Transverse colon (tissue), 4 donors: ENCODE measurements at places on chromosomes 2 and 18. TPM values are rescaled to one million over a fixed set of nuclear protein-coding genes. Genes with fewer than 3 reads are reported as not detected.

DNA sequence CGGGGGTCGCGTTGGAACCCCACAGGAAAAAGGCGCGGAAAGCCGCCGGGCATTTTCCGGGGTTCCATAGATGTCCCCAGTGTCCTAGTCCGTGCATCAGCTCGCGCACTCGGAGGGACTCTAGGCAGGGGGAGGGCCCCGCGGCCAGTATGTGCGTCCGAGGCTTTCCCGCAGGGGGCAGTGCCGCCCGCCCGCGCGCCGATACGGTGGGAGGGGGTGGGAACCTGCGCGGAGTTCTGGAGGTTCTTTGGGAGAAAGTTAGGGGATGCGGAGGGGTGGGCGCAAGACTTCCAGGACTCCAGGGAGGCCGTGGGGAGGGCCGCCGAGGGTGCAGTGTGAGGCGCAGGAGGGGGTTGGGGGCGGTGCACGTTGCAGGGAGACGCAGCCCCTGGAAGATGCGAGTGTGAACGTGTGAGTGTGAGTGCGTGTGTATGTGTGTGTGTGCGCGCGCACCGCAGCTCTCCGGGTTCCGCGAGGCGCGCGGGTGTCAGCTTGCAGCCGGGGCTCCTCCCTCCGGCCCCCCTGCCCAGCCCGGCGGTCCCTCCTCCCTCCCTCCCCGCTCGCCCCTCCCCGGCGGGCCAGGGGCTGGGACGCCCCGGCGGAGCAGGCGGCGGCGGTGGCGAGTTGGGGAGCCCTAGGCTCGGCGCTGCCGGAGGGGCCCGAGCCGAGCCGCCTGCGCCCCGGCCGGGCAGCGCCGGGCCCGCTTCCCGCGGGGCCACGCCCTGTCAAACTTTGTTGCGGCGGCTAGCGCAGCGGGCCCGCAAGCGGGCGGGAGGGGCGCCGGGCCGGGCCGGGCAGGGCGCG, at the start of gene TCF7L1:
Gene TCF7L1, plus strand, starts transcription at position 559 of the 804 bp plus-strand sequence. CDS start 293 bp downstream, outside the sequence.
- H3K27ac ChIP-seq = peak within 1 kb of the TSS; percentile 87
- peaks cover 21% of the 10 kb centered on the region for H3K4me1 ChIP-seq
- no peaks in the 10 kb centered on the region for H3K36me3 ChIP-seq
- peaks cover 50% of the 10 kb centered on the region for H3K27me3 ChIP-seq

- H3K4me1 ChIP-seq = no peaks in the 10 kb centered on the region
- no peak for DNase-seq
Measured at GRCh38 chr2:79129804-79130203, 9.5 kb downstream of the REG1A start.

- H3K4me3 ChIP-seq = no peak overlapping the region
- H3K27ac ChIP-seq = no peak overlapping the region
- peaks cover 6% of the 10 kb centered on the region for H3K4me1 ChIP-seq
- no peak for DNase-seq
- H3K27me3 ChIP-seq = peaks cover 56% of the 10 kb centered on the region
Measured at GRCh38 chr2:95077861-95078603, 43.6 kb downstream of the MRPS5 start.

- H3K4me3 ChIP-seq = no peak overlapping the region
- no peaks in the 10 kb centered on the region for H3K36me3 ChIP-seq
- no peak overlapping the region for H3K27ac ChIP-seq
- no peak for DNase-seq
- H3K4me1 ChIP-seq = peaks cover 3% of the 10 kb centered on the region
Measured at GRCh38 chr2:44796771-44797170, 144.7 kb upstream of the SIX3 start.

GRCh38 chr2:181828122-181828705, 63.3 kb upstream of the ITPRID2 start:
- no peaks in the 10 kb centered on the region for H3K27me3 ChIP-seq
- no peaks in the 10 kb centered on the region for H3K4me1 ChIP-seq
- no peak overlapping the region for H3K4me3 ChIP-seq
- H3K36me3 ChIP-seq = no peaks in the 10 kb centered on the region
- no peak for DNase-seq

DNA sequence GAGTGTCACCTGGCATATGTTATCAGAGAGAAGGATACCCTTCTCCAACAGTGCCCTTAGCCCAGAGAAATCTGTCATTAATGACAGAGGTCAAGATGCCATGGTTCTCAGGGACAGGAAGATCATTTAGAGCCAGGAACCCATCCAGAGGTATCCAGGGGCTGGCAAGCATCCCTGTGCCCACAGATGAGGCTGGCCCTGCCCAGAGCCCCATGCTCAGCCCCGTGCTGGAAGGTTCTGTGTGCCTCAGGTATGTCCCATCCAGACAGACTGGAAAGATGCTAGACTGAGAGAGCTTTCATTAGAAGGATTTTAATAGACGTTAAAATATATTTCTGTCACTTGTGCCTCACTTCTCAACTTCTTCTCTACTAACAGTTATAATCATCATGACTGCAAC, 8.2 kb upstream of the TUBB6 start:
- H3K4me1 ChIP-seq = peaks cover 3% of the 10 kb centered on the region
- H3K27ac ChIP-seq = no peak overlapping the region
- peaks cover 2% of the 10 kb centered on the region for H3K27me3 ChIP-seq
- H3K4me3 ChIP-seq = no peak overlapping the region
- no peaks in the 10 kb centered on the region for H3K36me3 ChIP-seq
- DNase-seq = no peak

DNA sequence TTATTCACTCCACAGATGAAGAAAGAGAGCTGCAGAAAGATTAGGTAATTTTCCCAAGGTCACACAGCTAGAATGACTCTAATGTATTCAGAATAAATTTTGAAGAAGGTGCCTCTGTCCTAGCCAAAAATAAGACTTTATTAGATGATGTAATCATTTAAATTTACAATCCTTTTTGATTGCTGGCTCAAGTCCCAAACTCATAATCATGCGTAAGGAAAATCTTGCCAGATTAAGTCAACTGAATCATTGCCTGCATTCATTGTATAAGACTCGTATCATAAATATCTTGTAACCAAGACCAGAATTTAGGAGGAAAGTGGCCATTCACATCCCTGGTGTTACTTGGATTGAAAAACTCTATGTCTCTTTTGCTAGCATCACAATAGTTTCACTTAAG, 53.1 kb upstream of the STK39 start:
- H3K36me3 ChIP-seq = no peaks in the 10 kb centered on the region
- H3K4me3 ChIP-seq = no peak overlapping the region
- no peaks in the 10 kb centered on the region for H3K4me1 ChIP-seq
- no peaks in the 10 kb centered on the region for H3K27me3 ChIP-seq

GRCh38 chr2:11651856-11652548, 18.0 kb downstream of the NTSR2 start:
- no peaks in the 10 kb centered on the region for H3K27me3 ChIP-seq
- no peaks in the 10 kb centered on the region for H3K4me1 ChIP-seq
- H3K36me3 ChIP-seq = no peaks in the 10 kb centered on the region
- no peak overlapping the region for H3K4me3 ChIP-seq
- H3K27ac ChIP-seq = no peak overlapping the region
- DNase-seq = no peak

- no peaks in the 10 kb centered on the region for H3K4me1 ChIP-seq
- H3K36me3 ChIP-seq = no peaks in the 10 kb centered on the region
- no peak for DNase-seq
- H3K4me3 ChIP-seq = no peak overlapping the region
- H3K27ac ChIP-seq = no peak overlapping the region
Measured at GRCh38 chr2:149353421-149353820, 23.0 kb downstream of the LYPD6 start.

DNA sequence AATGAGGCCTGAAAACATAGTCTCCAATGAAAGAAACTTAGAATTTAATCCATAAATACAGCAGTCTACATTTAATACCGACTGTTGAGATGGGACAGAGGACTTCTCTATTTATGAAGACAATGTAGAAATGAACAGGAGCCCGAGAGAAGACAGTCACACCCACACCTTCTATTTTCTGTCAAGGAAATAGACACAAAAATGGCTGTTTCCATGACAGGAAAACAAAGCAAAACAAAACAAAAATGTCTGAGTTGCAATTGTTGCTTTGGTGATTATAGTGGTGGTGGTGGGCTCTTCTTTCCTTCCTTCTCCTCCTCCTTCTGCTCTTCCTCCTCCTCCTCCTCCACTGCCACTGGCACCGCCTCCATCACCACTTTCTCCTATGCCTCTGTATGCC, 72.3 kb upstream of the CCDC68 start:
- DNase-seq = no peak
- H3K27ac ChIP-seq = no peak overlapping the region
- no peaks in the 10 kb centered on the region for H3K27me3 ChIP-seq
- H3K4me3 ChIP-seq = no peak overlapping the region
- H3K36me3 ChIP-seq = no peaks in the 10 kb centered on the region
- H3K4me1 ChIP-seq = no peaks in the 10 kb centered on the region

Gene GATA6
- 49.7 TPM for total RNA-seq

Gene RNF152
- total RNA-seq = 97.2 TPM

Gene CLEC4F
- 0.32 TPM for total RNA-seq

Gene CFAP221
- total RNA-seq = not detected

Gene TRIB2
- 55.4 TPM for total RNA-seq

Gene MAL
- 5.2 TPM for total RNA-seq

Gene VSNL1
- total RNA-seq = not detected

Gene CD207
- not detected for total RNA-seq
